ENCODE measurements at places on chromosomes 16 and 17.

DNA sequence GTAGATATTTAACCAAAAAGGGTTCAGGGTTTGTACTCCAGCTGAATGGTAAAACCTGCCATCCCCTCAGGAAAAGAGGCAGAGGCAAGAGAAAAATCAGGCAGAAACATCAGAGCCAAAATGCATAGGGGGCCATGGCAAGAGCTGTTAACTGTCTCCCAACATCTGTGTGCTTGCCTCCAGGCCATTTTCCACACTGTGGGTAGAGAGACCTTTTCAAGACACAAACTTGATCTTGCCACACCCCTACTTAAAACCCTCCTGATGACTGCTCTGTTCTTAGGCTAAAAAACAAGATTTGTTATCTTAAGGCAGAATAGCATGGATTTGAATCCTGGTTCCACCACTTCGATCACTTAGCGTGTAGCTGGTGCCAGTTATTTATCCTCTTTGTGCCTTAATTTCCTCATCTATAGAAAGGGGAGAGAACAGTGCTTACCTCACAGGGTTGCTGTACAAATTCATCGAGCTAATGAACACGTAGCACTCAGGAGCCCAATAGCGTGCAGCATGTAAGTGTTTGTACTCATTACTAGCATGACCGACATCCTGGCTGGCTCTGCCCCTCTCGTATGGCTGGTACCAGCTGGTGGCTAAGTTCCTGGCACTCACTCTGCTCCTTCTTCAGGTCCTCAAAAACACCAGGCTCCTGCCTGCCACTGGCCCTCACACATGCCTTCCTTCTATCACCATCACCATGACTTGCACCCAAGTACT is 25.8 kb downstream of the STAT3 start:
- no peak for DNase-seq

DNA sequence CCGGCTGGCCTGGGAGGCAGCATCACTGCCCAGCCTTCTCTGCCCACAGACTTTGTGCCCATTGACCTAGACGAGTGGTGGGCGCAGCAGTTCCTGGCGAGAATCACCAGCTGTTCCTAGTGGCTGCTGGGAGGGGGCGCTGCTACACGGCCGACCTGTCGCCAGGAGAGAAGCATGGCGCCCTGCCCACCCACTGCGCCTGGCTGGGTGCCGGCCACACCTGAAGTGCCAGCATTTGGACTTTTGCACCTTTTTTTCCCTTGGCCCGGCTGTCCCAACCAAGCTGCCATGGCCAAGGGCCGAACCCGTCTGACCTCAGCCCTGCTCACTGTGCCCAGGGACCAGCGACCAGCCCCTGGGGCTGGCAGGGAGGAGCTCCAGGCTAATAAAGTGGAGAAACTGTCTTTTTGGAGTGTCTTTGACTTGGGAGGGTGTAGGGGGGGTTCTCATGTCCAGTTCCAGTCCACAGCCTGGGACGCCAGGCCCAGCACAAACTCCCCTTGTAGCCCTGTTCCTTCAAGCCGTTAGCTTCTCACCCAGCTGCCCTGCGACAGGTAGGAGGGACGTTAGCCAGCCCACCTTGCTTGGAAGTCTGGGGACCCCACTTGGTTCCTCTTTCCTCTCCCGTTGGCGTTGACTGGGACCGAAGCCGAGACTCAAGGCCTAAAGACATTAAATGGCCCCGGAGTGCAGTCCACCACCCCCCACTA is 939 bp upstream of the WDR90 start:
- peak; percentile 34 for DNase-seq

DNA sequence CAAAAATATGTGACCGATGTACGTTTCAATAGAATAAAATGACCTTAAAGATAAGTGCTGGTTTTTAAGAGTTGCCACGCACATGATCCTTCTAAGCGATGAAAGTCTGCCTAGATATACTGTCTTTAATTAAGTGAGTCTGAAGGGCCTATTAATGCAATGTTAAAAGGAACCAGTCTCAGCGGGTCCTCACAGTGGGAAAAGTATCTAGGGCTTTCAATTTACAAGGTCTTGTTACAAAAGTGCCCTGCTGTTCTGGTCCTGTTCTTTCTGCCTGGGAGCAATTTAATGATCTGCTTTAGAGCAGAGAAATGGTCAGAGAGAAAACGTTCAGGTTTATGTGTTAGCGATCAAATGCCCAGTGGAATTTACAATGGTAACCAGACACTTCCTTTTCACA is 864.0 kb downstream of the KCNJ2 start:
- no peak for DNase-seq

GRCh38 chr17:35170968-35171771 is 23.0 kb downstream of the SLC35G3 start:
- DNase-seq: peak; percentile 54

GRCh38 chr16:28873543-28874201 is 4.6 kb upstream of the ATP2A1 start:
- peak; percentile 77 for DNase-seq

DNA sequence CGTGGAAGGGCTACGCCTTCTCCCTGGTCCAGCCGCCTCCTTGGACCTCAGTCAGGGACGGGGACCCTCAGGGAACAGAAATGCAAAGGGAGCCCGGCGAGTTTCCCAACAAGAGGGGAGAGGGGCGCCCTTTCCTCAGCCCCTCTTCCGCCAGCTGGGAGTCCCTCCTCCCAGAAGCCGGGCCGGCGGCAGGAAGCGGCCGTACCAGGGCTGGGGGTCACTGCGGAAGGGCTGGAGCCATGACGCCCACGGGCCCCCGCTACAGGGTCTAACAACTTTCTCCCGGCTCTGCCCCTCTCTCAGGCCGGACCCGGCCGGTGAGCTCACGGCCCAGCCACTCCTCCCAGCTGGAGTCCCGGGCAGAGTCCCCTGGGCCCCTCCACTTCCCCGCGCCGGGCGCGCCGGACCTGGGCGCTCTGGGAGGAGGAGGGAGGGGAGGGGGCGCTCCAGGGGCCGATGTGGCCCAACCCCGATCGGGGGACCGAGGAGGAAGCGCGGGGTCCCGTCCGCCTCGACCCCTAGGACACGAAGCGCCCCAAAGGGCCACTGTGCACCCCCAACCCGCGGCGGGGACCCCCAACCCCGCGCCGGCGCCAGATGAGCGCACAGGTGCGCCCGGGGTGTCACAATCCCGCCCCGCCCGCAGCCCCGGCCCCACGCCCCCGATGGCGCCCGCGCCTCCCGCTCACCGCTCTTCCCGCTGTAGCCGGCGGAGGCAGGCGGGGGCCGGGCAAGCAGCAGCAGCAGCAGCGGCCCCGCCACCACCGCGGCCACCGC is 578 bp downstream of the PGAP6 start:
- DNase-seq: peak; percentile 42

- DNase-seq: peak; percentile 24
Measured at GRCh38 chr17:30278032-30278431, 13.7 kb downstream of the BLMH start.

DNA sequence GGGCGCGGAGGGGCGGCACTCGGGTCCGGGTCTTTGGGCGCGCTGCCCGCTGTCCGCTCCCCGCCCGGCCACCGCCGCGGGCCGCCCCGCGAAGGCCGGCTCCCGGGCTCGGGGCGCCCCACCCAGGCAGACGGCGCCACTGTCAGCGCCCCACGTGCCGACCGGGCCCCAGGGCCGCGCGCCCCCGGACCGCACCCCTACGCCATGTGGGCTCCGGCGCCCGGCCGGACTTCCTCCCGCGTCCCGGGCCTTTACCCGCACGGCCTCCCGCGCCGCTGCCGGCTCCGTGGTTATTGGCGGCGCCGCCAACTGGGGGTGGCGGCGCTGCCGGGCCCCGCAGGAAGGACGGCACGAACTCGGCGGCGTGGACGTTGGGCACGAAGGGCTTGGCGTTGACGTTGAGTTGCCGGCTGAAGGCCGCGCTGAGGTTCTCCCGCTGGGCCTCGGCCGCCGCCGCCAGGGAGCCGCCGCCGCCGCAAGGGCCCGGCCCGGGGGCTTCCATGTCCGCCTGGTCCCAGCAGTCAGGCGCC is 577 bp downstream of the GSPT1 start:
- peak; percentile 73 for DNase-seq

- DNase-seq: no peak
Measured at GRCh38 chr16:10232757-10233156, 50.5 kb upstream of the GRIN2A start.

DNA sequence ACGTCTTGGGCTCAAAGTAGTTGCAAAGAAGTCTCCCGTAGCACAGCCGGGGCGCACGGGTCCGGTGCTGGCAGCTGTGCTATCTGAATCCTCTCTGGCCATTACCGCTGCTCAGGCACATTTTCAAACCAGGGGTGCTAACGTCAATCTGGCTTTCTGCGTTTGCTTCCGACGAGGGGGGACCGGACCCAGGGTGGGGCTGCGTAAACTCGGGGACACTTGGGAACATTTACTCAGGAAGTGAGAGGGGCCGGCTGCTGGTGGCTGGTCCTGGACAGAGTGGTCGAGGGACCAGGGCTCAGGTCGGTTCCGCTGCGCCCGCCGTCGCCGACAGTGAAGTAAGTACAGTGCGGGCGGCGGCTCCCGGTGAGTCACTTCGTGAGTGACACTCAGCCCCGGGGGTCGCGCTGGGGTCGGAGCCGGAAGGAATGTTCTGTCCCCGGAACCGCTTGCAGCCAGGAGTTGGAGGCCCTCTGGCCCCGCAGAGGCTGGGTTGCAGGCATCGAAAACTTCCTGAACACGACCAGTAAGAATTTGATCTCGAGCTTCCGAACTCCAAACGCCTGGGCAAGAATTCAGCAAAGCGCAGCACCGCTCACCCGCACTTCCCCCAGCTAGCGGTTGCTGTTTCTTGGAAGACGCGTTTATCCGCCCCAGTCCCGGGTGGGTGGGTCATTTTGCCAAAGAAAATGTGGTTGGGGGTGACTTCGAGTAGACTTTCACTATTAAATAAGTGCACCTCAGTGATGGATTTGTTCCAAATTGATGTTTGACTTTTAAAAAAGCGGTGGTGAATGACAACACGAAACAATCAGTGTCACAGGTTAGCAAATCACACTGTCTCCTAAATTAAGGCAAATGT is 1.4 kb upstream of the HS3ST3B1 start:
- DNase-seq: peak; percentile 53

DNA sequence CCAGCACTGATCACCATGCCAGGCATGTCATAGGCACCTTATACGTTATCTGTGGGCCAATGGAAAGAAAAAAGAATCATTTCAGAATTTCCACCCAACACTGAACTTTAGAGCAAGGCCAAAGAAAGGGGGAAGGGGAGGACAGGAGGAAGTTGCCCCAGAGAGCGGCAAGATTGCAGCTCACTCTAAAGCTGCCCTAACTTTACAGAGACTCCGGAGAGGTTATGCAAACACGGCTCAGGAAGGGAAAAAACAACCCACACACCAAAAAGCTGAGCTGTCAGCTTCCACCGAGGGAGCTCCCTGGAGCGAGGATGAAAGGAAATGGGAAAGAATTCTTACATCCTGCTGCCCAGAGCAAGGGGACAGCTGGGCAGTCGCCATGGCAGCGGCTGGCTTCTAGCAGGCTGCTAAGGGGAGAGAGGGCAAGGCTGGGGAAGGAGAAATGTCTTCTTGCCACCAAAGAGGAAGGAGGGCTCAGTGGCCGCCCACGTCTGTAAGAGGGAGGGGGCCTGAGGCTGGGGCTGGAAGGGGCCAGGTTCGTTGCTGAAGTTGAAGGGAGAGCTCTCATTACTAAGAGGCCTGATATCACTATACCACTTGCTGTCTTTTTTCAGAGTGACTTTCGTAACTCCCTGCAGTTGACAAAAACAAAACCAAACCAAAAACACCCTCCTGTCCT is 18.2 kb downstream of the COTL1 start:
- DNase-seq: peak; percentile 67

- peak; percentile 21 for DNase-seq
Measured at GRCh38 chr17:34979650-34980352, 511 bp upstream of the LIG3 start.

DNA sequence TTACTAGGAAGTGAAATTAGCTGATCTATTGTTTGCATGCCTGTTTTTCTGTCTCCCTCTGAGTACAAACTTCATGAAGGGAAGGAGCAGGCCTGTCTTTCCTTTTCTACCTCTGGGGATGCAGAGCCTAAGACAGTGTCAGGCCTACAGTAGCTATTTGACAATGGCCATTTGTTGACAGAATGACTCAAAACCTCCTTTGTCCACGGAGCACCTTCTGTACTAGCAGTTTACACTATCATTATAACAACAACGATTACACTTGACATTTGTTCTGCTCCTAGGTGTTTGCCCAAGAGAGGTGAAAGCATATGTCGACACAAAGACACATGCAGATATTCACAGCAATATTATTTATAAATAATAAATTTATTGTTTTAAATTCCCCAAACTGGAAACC is 132.3 kb upstream of the IRX3 start:
- DNase-seq: no peak

DNA sequence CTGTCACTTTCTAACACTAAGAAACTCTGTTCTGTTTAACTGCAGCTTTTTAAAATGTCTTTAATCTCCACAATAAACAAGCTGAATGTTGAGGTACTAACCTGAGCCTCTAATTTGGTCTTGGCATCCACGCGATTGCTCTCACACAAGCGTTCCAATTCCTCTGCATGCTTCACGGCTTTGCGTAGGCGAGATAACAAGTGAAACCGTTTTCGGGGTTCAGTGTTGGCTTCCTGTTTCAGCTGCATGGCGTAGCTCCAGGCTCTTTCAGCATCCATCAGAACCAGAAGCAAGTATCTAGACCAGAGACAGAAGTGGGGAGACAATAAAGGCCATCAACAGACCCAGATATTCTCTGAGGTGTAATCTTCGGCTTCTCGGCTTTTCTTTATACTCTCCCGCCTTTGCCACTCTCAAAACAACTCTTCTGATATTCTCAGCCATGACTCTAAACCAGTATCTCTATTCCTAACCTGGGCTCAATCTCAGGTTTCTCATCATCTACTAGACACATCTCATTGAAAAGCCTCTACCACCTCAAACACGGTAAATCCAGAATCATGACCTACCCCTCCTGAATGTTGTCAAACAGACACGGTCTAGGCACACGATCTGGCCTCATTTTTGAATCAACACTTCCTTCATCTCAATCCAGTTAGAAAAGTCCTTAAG is 8.3 kb downstream of the SRP68 start:
- no peak for DNase-seq

GRCh38 chr17:40173091-40173777 is 4.0 kb upstream of the RAPGEFL1 start:
- no peak for DNase-seq

DNA sequence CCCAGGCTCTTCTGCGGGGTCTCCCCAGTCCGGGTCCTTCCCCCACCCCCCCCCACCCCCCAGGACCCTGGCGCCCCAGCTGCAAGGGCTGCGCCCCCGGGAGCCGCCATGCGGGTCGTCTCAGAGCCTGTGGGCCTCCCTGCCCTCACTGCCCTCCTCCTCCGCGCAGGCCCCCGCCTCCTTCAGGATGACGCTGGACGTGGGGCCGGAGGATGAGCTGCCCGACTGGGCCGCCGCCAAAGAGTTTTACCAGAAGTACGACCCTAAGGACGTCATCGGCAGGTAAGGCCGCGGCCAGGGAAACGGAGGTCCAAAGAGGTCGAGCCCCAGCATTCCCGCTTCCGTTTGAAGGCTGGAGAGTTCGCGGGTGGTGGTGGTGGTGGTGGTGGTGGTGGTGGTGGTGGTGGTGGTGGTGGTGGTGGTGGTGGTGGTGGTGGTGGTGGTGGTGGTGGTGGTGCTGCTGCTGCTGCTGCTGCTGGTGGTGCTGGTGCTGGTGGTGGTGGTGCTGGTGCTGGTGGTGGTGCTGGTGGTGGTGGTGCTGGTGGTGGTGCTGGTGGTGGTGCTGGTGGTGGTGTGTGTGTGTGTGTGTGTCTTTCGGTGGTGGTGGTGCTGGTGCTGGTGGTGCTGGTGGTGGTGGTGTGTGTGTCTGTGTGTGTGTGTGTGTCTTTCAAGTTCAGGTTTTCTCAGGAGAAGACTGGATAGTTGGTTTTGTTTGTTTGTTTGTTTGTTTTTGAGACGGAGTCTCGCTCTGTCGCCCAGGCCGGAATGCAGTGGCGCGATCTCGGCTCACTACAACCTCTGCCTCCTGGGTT is 615 bp downstream of the PHKG2 start:
- peak; percentile 62 for DNase-seq

GRCh38 chr17:6166492-6167179 is 96.5 kb downstream of the WSCD1 start:
- DNase-seq: no peak

Data from AG20443 (cell line).